ENCODE measurements at places on chromosomes 5 and 9. TPM values are rescaled to one million over a fixed set of nuclear protein-coding genes. Genes with fewer than 3 reads are reported as not detected.

DNA sequence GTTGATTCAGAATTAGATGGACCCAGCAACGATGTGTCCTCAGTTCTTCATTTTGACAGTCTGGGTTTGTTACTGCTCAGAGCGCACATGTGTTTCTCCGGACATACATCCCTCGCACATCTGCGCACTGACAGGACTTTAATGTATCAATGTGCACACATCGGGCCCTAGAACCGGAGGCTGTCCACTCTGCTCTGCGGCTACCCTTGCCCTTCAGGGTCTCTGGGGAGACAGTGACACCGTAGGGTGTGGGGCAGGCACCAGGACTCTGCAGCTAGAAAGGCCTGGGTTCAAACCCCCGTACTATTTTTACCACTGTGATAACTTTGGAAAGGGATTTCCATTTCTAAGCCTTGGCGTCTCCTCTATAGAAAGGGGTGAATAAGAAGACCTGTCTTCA lies 23.5 kb upstream of the LPCAT1 start:
- no peak overlapping the region for H3K4me3 ChIP-seq
- H3K36me3 ChIP-seq, result no peaks in the 10 kb centered on the region
- no peaks in the 10 kb centered on the region for H3K27me3 ChIP-seq
- peaks cover 49% of the 10 kb centered on the region for H3K4me1 ChIP-seq

DNA sequence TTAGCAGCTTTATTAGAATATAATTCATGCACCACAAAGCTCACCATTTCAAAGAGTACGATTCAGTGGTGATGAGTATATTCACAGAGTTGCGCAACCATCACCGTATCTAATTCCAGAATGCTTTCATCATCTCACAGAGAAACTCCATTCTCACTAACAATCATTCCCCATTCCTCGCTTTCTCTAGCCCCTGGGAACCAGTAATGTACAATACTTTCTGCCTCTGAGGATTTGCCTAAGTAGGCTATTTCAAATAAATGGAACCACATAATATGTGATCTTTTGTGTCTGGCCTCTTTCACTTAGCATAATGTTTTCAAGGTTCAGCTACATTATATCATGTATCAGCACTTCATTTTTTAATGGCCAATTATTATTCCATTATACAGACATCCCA lies 145.1 kb upstream of the ADAMTS16 start:
- no peaks in the 10 kb centered on the region for H3K4me1 ChIP-seq
- peaks cover 3% of the 10 kb centered on the region for H3K27me3 ChIP-seq
- no peaks in the 10 kb centered on the region for H3K36me3 ChIP-seq

- H3K36me3 ChIP-seq, result no peaks in the 10 kb centered on the region
- no peak overlapping the region for H3K4me3 ChIP-seq
- peaks cover 54% of the 10 kb centered on the region for H3K27me3 ChIP-seq
- no peaks in the 10 kb centered on the region for H3K4me1 ChIP-seq
- DNase-seq, result no peak
Measured at GRCh38 chr5:3191585-3191984, 404.0 kb upstream of the IRX1 start.

The RLN2 gene
- total RNA-seq, result not detected

The RIC1 gene
- total RNA-seq, result 16.0 TPM
